ENCODE measurements at places on chromosomes 2 and 18. TPM values are rescaled to one million over a fixed set of nuclear protein-coding genes. Genes with fewer than 3 reads are reported as not detected.

C1GALT1C1L gene
- total RNA-seq, result not detected

MEMO1 gene
- 40.7 TPM for total RNA-seq

LOXHD1 gene
- not detected for total RNA-seq

GRCh38 chr2:174334781-174335251 is at the start of gene SP9:
Gene SP9 (plus strand): TSS chr2:174334954. CDS start chr2:174335093, 139 bp downstream.
- DNase-seq, result no peak

- no peak for DNase-seq
Measured at GRCh38 chr18:40985436-40985835, 969.6 kb upstream of the PIK3C3 start.

DNA sequence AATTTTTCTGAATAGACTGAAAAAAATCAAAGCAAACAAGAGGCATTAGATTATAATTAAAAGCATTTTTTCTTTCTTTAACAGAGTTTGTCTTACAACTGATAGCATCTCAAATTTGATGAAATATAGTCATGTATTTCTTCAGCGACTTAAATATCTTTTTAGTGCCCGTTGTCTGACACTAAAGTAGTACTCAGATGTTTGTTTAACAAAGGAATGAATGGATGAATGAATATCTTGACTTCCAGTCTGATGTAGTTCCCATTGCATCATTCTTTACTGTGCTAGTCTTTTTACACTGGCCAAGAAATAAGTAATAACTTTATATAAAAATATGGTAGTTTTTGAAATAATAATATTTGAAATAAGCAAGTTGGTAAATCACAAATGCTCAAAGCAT is 111.1 kb downstream of the TTC27 start:
- no peak for DNase-seq

- DNase-seq, result no peak
Measured at GRCh38 chr18:24831081-24831480, 370.6 kb downstream of the HRH4 start.

Measured in activated CD4-positive, alpha-beta memory T cell treated with anti-CD3 and anti-CD28 coated beads, Interleukin-2, amount 10 ng/mL, durations not matched to agents 7 days and 5 days (primary cell).